ENCODE measurements at places on chromosomes 12 and 14. TPM values are rescaled to one million over a fixed set of nuclear protein-coding genes. Genes with fewer than 3 reads are reported as not detected.
A peak's percentile ranks its signal among the peaks of the same experiment; 100 is the strongest.

DNA sequence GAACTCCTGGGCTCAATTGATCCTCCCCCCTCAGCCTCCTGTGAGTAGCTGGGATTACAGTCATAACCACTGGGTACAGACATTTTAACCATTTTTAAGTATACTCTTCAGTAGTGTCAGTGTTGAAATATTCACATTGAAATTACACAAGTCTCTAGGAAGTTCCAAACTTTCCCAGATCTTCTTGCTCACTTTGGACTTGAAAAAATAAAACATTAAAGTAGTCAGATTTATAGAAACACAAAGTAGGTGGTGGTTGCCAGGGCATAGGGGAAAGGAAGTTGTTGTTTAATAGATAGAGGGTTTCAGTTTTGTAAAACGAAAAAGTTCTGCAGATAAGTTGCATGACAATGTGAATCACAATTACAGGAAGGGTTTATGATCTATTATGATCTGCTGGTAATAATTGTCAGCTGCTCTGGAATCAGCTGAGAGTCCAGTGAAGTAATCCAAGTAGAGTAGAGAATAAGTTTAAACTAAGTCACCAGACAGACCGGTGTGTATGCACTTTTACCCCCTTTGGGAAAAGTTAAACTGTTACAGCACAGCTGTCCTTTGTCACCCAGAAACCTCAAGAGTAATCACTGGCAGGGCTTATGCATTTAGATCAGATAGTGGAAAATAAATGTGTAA, 27.4 kb downstream of the PCNX1 start:
- DNase-seq: peak; percentile 7

Gene NCKAP5L
- total RNA-seq: 11.9 TPM

GRCh38 chr14:72275242-72275641, 343.0 kb downstream of the RGS6 start:
- no peak for DNase-seq

DNA sequence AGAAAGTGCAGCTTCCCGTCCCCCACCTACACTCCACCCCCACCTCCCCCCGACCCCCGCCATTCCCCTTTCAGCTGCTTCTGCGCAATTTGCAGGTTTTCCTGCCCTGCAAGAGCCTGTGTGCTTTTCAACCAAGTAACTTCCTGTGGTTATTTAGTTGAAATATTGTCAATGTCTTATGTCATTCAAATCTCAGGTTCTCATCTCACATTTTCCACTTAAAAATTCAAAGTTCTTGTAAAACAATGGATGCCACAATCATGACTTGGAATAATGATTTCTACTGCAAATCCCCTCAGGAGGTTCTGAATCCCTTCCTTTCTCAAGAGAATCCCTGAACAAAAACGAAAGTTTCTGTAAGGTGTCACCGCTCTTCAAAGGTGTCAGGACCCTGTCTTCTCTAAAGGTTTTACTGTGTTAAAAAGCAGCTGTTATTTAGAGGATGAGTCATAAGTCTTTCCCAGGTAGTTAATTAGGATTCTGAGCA, 31.6 kb downstream of the WBP11 start:
- no peak for DNase-seq

GRCh38 chr12:15184484-15184883, 36.7 kb downstream of the RERG start:
- no peak for DNase-seq

All from pulmonary artery endothelial cell (primary cell).